Activated T-helper 9 cell treated with anti-CD3 and anti-CD28 coated beads, Interleukin-2, amount 50 U/mL, for 16 hours (primary cell): ENCODE measurements at places on chromosomes 5 and 9.

DNA sequence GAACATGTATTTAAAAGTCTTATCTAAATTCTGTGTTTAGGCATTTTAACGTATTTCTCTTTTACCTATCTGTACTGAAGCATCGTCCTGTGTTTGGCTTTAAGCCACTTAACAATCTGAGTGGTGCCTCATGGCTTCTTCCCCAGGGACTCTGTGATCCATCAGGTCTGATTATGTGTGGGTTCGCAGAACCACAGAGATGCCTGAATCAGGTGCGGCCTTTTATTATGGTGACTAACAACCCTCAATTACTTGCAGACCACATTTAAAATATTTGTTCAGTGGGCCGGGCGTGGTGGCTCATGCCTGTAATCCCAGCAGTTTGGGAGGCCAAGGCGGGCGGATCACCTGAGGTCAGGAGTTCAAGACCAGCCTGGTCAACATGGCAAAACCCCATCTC, 39.6 kb upstream of the SAP30L start:
- DNase-seq, result no peak

DNA sequence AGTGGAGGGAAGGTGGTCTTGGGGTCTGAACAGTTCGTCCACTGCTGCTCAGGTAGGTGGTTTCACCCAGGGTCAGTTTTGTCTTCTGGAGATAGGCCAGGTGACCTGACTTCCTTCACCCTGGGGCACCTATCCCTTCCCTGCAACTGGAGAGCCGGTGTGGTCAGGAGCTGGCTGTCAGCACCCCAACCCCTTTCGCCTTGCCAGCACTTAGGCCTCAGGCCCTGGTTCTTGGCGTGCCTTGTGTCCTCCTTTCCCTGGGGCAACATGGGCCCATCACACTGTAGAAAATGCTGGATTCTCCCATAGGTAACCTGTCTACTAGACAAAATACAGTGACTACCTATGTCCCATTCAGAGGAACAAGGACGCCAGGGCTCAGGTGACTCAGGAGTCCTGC, 13.1 kb downstream of the PROP1 start:
- DNase-seq, result no peak

GRCh38 chr9:16986556-16986955, 116.1 kb upstream of the BNC2 start:
- DNase-seq, result no peak

GRCh38 chr5:89662499-89662898, 747.1 kb downstream of the CETN3 start:
- no peak for DNase-seq

DNA sequence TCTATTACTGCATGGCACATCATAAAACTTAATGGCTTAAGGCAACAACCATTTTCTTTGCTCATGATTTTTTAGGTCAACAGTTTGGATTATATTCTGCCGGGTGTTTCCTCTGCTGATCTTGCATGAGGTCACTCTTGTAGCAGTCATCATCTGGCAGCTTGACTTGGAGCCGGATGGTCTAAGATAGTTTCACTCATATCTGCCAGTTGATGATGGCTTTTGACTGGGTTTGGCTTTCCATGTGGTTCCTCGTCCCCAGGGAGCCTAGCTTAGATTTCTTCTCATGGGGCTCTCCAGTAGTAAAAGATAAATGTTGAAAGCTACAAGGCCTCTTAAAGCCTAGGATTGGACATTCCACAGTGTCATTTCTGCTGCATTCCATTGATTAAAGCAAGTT, 27.4 kb downstream of the LNPEP start:
- DNase-seq, result no peak

GRCh38 chr5:151094030-151094851, 13.4 kb upstream of the TNIP1 start:
- DNase-seq, result peak; percentile 59

- DNase-seq, result no peak
Measured at GRCh38 chr9:105313238-105313637, 68.8 kb downstream of the SLC44A1 start.

DNA sequence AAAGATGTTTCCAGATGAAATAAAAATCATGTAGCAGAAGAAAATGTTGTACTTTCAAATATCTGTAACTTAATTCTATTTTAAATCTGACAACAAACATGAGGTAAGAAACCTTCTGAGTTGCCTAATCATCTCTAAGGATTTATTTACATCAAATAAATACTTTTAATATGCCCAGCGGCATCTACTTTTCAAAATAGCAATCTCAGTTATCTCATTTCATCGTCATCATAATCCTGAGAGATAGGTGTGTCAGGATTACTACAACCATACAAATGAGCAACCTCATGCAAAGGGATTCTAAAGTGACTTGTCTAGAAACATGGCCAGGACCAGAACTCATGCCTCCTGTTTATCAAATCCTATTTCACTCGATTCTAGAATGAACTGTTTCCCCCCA, 49.5 kb downstream of the DENND1A start:
- DNase-seq, result no peak

DNA sequence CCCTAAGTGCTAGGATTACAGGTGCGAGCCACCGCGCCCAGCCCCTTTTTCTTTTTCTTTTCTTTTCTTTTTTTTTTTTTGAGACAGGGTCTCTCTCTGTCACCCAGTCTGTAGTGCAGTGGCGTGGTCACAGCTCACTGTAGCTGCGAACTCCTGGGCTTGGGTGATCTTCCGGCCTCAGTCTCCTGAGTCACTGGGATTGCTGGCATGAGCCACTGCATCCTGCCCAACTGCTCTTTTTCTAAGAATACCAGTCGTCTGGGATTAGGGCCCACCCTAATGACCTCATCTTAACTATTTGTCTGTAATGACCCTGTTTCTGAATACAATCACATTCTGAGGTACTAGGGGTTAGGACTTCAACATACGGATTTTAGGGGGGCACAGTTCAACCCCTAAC, 34.1 kb upstream of the NANS start:
- DNase-seq, result no peak

DNA sequence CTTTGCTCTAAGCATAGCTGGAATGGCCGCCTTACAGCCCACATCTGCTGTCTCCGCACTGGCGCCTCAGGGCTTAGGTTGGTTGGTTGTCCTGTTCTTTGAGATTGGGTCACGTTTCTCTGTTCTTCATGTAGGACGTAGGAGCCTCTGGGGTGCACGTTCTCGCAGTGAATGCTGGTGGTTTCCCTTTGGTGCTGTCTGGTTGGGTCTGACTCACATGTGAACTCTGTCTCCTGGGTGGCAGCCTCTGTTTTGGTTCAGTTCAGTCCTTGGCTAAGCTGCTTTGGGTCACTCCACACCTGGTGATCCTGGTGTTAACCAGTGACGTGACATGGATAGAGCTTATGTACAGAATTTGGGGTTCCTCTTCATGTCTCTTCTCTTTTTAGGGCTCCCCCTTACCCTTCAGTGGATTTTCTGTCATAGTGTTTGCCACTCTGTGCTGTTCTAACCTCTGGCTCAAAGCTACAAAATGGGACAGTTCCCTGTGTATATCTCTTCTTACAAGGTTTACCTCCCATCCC, 12.6 kb upstream of the LPCAT1 start:
- peak; percentile 56 for DNase-seq

DNA sequence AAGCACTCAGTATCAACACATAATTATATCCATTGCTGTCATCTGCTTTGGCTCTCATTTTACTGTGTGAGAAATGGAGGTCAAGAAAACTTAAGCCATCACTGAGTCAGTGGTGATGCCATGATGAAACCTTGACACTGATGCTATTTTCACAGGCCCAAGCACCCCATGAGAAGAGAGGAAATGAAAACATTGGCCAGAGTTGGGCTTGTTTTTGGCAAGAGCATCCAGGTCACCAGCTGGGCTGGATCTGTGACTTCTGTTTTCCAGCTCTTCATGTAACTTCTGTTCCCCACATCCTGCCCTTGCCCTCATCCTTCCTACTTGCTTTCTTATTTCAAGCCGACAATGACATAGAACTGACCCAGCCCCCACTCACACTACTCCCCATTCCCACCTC, 10.0 kb downstream of the LCP2 start:
- no peak for DNase-seq

DNA sequence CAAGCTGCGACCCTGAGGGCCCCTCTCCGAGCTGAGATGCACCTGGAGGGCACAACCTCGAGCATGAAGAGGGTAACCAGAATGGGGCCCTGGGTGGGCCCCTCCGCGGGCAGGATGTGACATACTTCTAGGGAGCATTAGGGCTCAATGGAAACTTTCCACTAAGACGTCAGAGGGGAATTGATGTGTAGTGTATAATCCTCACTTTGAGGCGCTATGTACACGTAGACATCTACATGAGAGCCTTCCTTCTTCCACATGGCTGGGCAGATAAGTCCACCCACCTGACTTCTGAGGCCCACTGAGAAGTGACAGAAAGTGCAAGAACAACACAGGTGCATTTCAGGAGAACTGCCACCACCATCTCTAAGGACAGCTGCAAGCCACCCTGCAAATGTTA, 61.0 kb downstream of the DAP start:
- no peak for DNase-seq

- DNase-seq, result no peak
Measured at GRCh38 chr5:105167092-105167491, 1604.5 kb upstream of the NUDT12 start.

- peak; percentile 23 for DNase-seq
Measured at GRCh38 chr5:150000990-150001659, 586 bp downstream of the HMGXB3 start.

DNA sequence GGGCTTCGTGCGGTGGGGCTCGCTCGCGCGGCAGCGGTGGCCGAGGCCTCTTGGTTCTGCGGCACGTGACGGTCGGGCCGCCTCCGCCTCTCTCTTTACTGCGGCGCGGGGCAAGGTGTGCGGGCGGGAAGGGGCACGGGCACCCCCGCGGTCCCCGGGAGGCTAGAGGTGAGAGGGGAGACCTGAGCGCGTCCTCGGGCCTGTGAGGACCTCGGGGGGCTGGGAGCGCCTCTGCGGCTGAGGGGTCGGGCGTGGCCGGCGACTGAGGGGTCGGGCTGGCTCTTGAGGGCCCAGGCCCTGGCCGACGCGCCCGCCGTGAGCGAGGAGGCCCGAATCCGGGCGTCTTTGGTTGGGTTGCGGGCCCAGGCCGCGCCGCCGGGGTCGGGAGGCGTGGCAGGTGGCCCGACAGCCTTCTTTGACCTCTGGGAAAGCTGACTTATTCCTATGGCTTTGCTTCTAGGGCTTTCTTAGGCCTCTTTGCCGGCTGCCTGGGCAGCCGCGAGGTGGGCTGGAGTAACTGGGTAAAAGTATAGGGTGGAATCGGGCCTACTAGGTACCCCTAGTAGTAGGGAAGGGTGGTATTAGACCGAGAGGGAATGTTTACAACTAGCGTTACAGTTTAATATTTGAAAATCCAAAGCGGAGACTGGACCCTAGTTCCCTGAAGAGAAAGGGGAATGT, at the start of gene CANX:
Gene CANX, plus strand, starts transcription at position 33 of the 681 bp plus-strand sequence. CDS start 6,715 bp downstream, outside the sequence.
- no peak for DNase-seq

- no peak for DNase-seq
Measured at GRCh38 chr5:135050244-135050767, 16.3 kb upstream of the PITX1 start.

DNA sequence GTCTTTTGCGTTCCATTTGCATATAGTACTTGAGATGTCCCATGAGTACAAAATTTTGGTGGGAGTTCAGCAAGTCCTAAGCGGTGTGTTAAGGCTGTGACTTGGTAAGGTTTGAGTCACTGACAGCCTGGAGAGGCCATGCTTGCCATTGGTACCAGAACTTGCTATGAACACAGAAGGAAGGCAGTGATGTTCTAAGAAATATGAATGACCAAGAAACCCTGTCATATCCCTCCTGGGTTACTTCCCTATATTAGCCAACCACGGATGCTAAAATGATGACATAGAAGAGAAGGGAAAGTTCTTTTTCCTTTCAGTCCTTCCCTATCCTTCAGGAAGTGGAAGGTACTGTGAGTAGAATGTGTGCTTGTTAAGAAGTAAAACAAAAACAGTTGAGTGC, 136.7 kb downstream of the GCNT1 start:
- no peak for DNase-seq

DNA sequence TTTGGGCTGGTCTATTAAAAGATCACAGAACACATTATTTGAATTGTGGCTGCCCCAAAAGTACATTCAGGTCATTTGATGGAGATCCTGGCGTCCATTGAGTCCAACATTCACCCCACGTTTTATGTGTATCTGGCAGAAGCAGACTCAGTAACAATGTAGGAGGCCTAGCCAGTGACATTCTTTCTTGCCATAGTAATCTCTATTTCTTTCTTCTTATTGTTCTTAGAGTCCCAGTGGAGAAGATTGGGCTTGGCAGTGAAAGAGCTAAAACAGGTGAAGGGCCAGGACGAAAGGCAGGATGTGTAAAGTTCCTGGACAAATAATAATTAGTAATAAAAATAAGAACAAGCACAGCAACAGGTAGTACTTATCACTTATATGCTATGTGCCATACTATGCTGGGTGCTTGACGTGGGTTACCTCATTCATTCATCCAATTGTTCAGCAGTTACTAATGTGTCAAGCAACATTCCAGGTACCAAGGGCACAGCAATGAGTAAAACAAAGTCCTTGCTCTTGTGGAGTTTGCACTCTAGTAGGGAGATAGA, 12.6 kb upstream of the ANKH start:
- DNase-seq, result no peak

GRCh38 chr9:37999588-38000189, 69.3 kb downstream of the SHB start:
- DNase-seq, result no peak

GRCh38 chr5:90878549-90879196, 320.1 kb downstream of the ADGRV1 start:
- no peak for DNase-seq

GRCh38 chr9:133770076-133770777, 32.1 kb upstream of the SARDH start:
- no peak for DNase-seq

DNA sequence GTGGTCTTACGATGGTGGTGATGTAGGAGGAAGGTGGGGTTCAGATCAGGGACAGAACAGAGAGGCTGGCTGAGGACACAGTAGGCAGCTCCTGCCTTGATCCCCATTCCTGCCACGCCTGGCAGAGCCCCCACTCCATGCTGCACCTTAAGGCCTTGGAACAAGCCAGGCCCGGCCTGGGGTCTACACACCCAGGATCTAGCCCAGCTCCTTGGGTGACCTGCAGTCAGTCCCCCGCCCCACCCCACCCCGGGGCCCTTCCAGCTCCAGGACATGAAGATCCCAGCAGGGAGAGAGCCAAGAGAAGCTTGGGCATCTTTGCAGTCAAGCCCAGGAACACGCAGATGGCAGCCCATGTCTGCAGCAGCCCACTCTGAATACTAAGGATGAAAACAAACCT, 34.7 kb downstream of the WHRN start:
- no peak for DNase-seq

DNA sequence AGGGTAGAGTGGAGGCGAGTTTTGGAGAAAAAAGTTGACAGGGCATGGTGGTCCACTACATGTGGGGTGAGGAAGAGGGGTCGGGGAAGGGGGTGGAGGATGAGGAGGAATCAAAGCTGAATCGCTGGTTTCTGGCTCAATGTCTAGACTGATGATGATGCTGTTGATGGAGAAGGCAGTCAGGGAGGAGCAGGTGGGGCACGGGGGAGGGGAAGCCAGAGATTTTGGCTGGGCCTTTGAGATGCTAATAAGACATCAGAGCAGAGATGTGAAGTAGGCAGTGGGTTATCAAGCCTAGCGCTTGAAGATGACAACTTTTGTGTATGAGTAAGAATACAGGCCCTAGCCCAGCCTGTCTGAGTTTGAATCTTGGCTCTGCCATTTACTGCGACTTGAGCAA, 32.4 kb upstream of the TTC23L start:
- DNase-seq, result no peak
